Right atrium auricular region (tissue), 2 donors: ENCODE measurements at places on chromosomes 5 and 9. TPM values are rescaled to one million over a fixed set of nuclear protein-coding genes. Genes with fewer than 3 reads are reported as not detected.

ACTBL2 gene
- total RNA-seq: not detected

- no peak overlapping the region for H3K4me3 ChIP-seq
- DNase-seq: no peak
- no peaks in the 10 kb centered on the region for H3K4me1 ChIP-seq
- H3K27ac ChIP-seq: no peak overlapping the region
- no peaks in the 10 kb centered on the region for H3K27me3 ChIP-seq
Observed at GRCh38 chr9:36040271-36040925, 3.7 kb downstream of the RECK start.

DNA sequence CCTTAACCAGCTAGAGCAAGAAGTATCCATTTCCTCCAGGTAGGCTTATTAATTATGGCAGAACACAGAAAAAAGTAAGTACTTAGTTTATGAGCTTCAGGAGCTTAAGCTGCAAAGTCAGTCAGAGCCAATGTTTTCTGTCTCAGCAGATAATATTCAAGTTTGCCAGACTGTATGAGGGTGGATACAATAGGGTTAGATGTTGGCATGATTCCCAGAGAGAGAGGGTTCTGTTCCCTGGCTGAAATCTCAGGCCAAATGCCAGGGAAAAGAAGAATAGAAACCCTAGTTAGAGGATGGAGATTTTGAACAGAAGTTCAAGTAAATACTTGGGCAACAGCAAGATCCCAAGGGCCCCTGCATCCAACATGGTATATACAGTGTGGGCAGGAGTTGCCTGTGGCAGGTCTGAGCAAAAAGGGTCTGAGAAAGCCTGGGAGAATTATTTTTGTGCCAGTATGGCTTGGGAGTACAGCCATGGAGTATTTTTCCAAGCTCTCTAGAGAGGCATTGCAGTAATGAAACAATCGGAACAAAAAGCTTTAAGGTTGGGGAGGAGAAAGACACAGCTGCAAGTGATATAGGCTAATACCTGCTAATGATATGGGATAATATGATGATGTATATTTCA, 31.0 kb upstream of the ISOC1 start:
- H3K4me1 ChIP-seq: peaks cover 12% of the 10 kb centered on the region
- H3K27ac ChIP-seq: no peak overlapping the region
- no peaks in the 10 kb centered on the region for H3K36me3 ChIP-seq
- DNase-seq: no peak
- no peaks in the 10 kb centered on the region for H3K27me3 ChIP-seq

DNA sequence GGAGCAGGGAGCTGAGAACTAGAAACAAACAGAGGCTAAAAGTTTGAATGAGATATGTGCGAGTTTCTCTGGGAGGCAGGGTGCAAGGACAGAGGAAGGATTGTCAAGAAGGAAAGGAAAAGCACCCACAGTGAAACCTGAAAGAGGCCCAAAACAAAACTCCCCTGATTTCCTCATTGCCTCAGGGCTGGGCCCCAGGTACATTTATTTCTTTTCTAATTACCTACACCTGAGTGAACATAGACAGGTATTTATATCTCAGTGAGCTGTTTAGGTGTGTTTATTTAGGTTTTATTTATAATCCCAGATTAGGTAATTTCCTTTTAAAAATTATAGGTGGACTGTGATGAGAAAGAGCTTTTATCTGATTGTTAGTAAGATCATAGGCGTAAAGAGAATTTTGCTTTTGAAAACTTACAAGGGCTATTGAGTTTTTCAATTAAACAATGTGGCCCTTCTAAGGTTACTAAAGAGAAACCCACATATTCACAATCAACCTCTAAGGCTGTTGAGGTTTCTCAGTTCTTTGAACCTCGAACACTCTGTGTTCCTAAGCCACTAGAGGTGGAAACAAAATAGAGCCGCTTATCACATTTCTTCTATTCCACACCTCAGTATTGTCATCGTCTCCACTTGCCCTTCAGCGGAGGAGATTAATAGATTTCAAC, 344.8 kb downstream of the ZNF608 start:
- peaks cover 30% of the 10 kb centered on the region for H3K4me1 ChIP-seq
- no peaks in the 10 kb centered on the region for H3K36me3 ChIP-seq
- peak overlapping the region; percentile 51 for H3K27ac ChIP-seq

DNA sequence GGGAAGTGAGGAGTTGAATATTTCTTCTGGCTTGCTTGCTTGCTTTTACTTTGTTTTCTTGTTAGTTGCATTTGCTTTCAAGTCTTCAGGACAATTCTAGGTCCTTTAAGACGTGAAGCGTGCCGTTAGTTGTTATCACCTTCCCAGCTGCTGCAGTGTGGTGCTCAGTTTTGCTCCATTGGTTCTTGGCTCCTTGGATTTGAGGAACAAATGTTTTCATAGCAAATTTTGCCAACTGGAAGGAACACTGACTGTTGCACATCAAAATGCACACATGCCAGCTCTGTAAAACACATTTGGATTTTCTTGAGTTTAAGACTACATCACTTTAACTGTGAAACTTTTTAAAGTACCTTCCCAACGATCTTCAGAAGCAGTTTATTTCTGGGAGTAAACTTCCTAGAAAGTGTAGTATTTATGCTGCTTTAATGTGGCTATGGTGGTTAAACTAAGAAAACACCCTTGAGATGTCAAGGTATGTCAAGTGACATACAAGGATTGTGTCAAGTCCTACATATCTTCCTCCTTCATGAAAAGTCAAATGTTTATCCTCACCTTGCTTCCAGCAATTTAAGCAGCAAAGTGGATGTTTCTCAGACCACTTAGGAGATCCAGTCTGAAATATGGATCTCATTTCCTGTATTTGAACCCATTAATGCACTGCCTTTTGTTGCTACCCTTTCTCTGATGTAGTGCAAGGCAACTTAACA, 24.9 kb downstream of the MOCS2 start:
- no peaks in the 10 kb centered on the region for H3K4me1 ChIP-seq
- H3K36me3 ChIP-seq: no peaks in the 10 kb centered on the region
- no peaks in the 10 kb centered on the region for H3K27me3 ChIP-seq
- no peak overlapping the region for H3K4me3 ChIP-seq
- H3K27ac ChIP-seq: no peak overlapping the region
- no peak for DNase-seq

DNA sequence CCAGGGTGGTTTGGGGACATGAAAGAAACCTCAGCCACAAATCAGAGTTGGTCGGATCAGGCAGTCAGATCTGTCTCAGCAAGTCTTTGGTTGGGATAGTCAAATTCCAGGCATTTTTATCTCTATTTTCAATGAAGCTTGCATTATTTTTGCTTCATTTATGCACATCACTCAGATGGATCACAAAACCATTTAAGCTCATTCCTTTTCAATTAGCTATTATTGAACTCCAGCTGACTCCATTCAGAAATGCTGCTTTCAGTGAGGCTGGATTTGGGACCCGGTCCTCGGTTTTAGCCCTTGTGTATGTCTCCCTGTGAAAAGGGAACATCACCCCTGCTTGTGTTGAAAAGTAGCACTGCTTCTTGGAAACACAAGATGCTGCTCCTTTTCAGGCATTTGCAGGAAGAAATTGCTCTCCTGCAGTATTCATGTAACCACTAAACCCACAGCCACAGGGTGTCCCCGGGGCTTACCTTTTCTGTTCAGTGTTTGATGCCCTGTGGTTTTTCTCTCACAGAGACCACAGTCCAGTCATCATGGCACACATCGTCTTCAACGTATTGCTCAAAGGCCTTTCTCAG, 232.9 kb downstream of the NFIB start:
- no peaks in the 10 kb centered on the region for H3K4me1 ChIP-seq
- no peaks in the 10 kb centered on the region for H3K27me3 ChIP-seq
- DNase-seq: no peak

DNA sequence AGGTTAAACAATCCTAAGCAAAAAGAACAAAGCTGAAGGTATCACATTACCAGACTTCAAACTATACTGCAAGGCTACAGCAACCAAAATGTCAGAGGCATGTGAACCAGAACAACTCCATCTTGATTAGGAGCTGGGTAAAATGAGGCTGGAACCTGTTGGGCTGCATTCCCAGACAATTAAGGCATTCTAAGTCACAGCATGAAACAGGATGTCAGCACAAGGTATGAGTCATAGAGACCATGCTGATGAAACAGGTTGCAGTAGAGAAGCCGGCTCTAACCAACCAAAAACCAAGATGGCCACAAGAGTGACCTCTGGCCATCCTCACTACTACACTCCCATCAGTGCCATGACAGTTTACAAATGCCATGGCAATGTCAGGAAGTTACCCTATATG, 252.0 kb downstream of the RASEF start:
- H3K36me3 ChIP-seq: no peaks in the 10 kb centered on the region
- H3K27ac ChIP-seq: no peak overlapping the region
- H3K27me3 ChIP-seq: no peaks in the 10 kb centered on the region
- H3K4me1 ChIP-seq: no peaks in the 10 kb centered on the region
- no peak overlapping the region for H3K4me3 ChIP-seq
- no peak for DNase-seq

SEPTIN8 gene
- total RNA-seq: 24.8 TPM

PRR16 gene
- total RNA-seq: 1.7 TPM

GRCh38 chr9:116951588-116952435, 264.7 kb downstream of the TRIM32 start:
- H3K36me3 ChIP-seq: no peaks in the 10 kb centered on the region
- H3K4me3 ChIP-seq: no peak overlapping the region
- no peak for DNase-seq
- H3K4me1 ChIP-seq: no peaks in the 10 kb centered on the region
- no peak overlapping the region for H3K27ac ChIP-seq

F12 gene
- 0.43 TPM for total RNA-seq

DNA sequence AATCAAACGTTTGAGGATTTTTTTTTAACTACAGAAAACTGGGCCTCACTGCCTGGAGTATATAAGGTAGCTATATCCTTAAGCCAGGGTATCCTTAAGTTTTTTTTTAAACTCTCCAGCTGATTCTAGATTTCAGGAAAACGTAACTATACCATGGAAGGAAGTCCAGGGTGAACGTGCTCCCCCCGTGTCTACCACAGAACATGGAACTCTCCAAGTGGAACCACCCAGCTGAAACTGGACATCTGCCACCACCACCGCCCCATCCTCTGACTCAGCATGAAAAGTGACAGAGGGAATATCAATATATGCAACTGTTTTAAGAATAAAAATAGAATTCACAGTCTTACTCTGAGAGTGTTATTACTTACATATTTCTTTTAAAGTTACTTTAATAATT, 61.3 kb downstream of the DROSHA start:
- no peaks in the 10 kb centered on the region for H3K4me1 ChIP-seq
- H3K27me3 ChIP-seq: no peaks in the 10 kb centered on the region
- peak; percentile 75 for DNase-seq
- H3K4me3 ChIP-seq: no peak overlapping the region
- no peak overlapping the region for H3K27ac ChIP-seq

DNA sequence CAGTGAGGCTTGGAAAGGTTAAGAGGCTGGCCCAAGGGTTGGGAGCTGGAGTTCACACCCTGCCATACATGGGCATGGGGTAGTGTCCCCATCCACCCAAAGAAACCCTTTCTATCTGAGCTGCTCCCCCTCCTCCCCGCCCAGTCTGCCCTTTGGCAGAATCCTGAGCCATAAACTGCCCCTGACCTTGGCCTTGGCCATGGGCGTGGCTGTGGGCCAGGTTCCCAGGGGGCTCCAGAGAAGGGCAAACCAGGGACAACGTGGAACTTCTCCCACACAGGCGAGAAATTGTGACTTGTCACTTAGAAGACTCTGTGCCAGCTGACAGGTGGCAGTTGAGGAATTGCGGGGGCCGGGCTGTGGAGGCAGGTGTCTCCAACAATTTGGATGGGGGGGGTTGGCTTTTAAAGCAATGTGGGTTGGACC, 4.8 kb downstream of the FAM78A start:
- H3K27me3 ChIP-seq: no peaks in the 10 kb centered on the region
- no peak for DNase-seq
- no peaks in the 10 kb centered on the region for H3K36me3 ChIP-seq
- H3K4me3 ChIP-seq: no peak overlapping the region

DNA sequence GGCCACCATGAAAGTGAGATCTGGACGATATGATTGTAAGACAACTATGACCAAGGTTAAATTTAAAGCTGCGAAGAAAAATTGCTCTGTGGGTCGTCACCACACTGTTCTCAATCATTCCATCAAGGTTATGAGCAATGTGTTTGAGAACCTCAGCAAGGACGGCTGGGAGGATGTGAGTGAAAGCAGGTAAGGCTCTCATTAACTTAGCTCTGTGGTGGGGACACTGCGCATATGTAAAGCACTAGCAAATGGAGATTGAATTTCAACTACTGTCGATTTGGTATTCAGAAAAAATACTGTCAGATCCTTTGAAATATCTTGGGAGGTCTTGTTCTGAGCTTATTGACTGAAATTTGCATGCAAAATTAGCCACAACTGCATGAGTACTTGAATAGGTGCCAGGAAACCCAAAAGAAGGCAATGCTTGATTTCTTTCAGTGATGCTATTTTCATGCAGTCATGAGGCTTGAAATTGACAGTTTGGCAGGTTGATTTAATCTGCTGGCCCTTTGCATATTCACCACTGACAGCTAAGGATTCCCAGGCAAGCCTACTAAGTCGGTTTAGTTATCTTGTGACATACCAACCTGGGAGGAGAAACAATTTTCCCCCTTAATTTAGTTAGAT, 183.9 kb upstream of the SH3GL2 start:
- H3K4me3 ChIP-seq: no peak overlapping the region
- no peaks in the 10 kb centered on the region for H3K27me3 ChIP-seq
- DNase-seq: no peak
- no peak overlapping the region for H3K27ac ChIP-seq

- H3K27me3 ChIP-seq: no peaks in the 10 kb centered on the region
- no peaks in the 10 kb centered on the region for H3K36me3 ChIP-seq
- DNase-seq: peak; percentile 83
- peak within 1 kb of the TSS; percentile 80 for H3K27ac ChIP-seq
- H3K4me1 ChIP-seq: no peaks in the 10 kb centered on the region
- peak within 1 kb of the TSS; percentile 54 for H3K4me3 ChIP-seq
Observed at GRCh38 chr5:173327948-173328843, at the start of gene STC2. Gene STC2 (minus strand): TSS chr5:173328414. CDS start chr5:173328193, 221 bp downstream.

OBP2A gene
- not detected for total RNA-seq

DNA sequence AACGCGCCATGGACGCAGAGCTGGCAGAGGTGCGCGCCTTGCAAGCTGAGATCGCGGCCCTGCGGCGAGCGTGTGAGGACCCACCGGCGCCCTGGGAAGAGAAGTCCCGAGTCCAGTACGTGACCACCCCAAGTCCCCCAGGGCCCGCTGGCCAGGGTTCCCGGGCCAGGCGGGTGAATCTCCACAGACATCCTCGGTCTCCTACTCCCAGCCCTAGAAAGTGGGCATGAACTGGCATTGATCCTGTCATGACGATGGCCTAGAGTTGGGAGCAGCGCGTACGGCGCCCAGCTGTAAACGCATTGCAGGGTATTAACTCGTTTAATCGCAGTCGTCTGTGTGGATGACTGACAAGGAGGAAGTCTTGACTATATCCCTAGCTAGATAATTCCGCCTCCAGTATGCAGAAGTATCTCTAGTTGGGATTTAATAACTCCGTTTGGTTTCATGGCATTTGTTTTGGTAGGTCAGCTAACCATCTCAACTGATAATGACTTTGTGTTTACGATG, 293 bp downstream of the CENPP start:
- no peak for DNase-seq
- no peaks in the 10 kb centered on the region for H3K27me3 ChIP-seq
- no peaks in the 10 kb centered on the region for H3K4me1 ChIP-seq
- peak overlapping the region; percentile 80 for H3K4me3 ChIP-seq

- H3K36me3 ChIP-seq: no peaks in the 10 kb centered on the region
- no peaks in the 10 kb centered on the region for H3K4me1 ChIP-seq
- H3K27me3 ChIP-seq: no peaks in the 10 kb centered on the region
- no peak overlapping the region for H3K27ac ChIP-seq
- H3K4me3 ChIP-seq: no peak overlapping the region
Observed at GRCh38 chr5:8633259-8633658, 764.3 kb downstream of the MTRR start.

IL17B gene
- 0.83 TPM for total RNA-seq

PCDHGB2 gene
- 6.7 TPM for total RNA-seq

FBLL1 gene
- total RNA-seq: not detected
